AG04449 (cell line): ENCODE measurements at places on chromosomes 3 and 15.

- DNase-seq, result no peak
Observed at GRCh38 chr3:110485389-110485788, 586.2 kb upstream of the NECTIN3 start.

DNA sequence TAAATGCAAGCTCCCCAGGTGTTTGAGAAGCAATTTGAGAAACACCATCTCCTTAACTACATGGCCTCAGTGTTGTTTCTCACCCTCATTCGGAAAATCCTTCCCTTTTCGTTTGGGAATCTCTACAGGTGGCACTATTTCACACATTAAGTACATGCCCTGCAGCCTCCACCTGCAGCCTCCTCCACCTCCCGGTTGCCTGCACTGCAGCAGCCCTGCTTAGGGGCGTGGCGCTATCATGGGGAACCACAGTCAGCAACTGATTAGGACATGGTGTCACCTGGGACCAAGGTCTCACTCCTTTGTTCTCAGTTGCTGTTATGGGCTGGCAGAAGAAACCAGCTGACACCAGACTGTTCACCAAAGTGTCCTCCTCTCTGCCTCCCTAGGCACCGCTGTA is 11.7 kb upstream of the ZNF774 start:
- DNase-seq, result no peak

GRCh38 chr3:53239800-53240199 is 16.0 kb downstream of the TKT start:
- DNase-seq, result no peak

GRCh38 chr3:138686771-138687221 is 78.2 kb downstream of the FAIM start:
- DNase-seq, result peak; percentile 85

- DNase-seq, result no peak
Observed at GRCh38 chr15:30036036-30036703, 46.6 kb upstream of the GOLGA8J start.

GRCh38 chr15:24945711-24946110 is 9.1 kb upstream of the SNRPN start:
- DNase-seq, result no peak

GRCh38 chr15:90994059-90994416 is 297 bp downstream of the PRC1 start:
- DNase-seq, result no peak

DNA sequence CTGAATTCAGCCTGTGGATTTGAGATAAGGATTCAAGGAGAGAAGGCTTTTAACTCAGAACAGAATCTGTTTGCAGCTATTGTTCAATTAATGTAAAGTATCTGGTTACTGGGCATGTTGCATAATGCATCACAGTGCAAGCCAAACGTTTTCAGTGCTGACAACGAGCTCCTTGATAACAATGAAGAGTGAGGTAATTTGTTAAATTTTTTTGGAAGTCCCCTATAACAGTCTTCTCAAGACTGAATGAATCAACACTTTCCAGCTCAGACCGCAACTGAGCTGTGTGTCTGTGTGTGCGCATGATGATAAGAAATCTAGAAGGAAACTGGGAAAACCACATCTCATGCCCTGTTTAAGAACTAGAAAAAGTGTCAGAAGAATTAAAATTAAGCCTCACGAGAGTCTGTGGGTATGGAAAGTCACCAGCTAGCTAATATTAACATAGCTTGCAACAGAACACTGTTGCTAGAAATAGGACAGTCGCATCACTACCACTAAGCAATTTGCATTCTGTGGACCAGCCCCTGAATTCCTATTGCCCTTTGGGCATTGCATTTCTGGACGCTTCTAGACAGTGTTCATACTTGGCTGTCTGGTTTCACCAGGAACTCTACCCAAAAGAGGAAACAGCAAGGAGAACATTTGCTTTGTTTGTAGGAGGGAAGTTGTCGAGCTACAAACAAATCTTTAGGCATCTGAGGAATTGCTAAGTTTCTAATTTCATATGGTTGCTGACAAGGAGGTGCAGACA is 43.7 kb upstream of the ATP2C1 start:
- no peak for DNase-seq

- DNase-seq, result no peak
Observed at GRCh38 chr3:171001957-171002694, 24.4 kb downstream of the SLC2A2 start.

- no peak for DNase-seq
Observed at GRCh38 chr15:63530235-63530634, 25.8 kb downstream of the USP3 start.

- DNase-seq, result no peak
Observed at GRCh38 chr3:106092792-106093191, 224.0 kb upstream of the CBLB start.

DNA sequence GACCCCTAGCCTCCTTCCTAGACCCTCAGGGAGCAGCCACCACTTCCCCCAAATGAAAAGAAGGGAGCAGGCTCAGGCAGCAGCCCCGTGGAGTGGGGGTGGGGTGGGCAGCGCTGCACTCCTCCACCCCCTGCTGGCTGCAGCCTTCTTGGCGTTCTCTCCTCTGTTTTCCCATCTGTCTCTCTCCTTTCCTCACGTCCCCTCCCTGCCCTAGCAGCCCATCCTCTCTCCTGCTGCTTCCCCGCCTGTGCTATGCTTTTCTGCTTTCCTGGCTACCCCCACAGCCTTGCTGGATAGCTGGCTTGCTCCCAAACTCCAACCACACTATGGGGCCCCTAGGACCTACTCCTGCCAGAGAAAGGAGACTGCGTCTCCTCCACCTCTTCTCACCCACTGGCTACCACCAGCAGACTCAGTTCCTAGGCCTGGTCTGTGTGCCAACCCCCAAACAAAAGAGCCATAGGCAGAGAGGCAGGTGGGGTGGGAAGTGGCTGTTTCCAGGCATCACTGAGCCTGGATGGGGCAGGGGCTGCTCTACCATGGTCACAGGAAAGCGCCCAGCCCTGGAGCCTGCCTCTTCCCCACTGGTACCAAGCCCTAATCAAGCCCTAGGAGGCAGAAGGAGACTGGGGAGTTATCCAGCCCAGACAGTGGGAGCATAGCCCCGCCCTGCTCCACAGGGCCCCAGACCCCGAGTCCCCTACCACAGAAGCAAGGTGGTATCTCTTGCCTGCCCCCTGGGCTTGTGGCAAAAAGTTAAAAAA is 3.4 kb upstream of the DISP2 start:
- no peak for DNase-seq
